ENCODE measurements at places on chromosomes 2 and 18. TPM values are rescaled to one million over a fixed set of nuclear protein-coding genes. Genes with fewer than 3 reads are reported as not detected.

Gene COX5B
- total RNA-seq = 189 TPM

Gene CHST10
- 6.2 TPM for total RNA-seq

Gene KATNAL2
- 1.4 TPM for total RNA-seq

Gene SCTR
- not detected for total RNA-seq

Gene MAPRE2
- 59.4 TPM for total RNA-seq

Gene PLGLB1
- total RNA-seq = 1.1 TPM

Gene TAF4B
- total RNA-seq = 24.0 TPM

Gene CENPO
- 42.4 TPM for total RNA-seq

Gene SLC30A3
- total RNA-seq = 0.53 TPM

Gene C2orf66
- total RNA-seq = 0.09 TPM

Gene MTA3
- 58.6 TPM for total RNA-seq

Gene LYG1
- 0.86 TPM for total RNA-seq

Gene LINC00305
- not detected for total RNA-seq

Data from activated CD4-positive, alpha-beta T cell treated with anti-CD3 and anti-CD28 coated beads for 36 hours (primary cell).